Stimulated activated CD4-positive, alpha-beta T cell treated with anti-CD3 and anti-CD28 coated beads, Interleukin-1b, Interleukin-23, amount 100 ng/mL, for 48 hours (primary cell): ENCODE measurements at places on chromosomes 12 and 14.

GRCh38 chr12:104775731-104776231, 182.3 kb downstream of the SLC41A2 start:
- DNase-seq, result no peak

DNA sequence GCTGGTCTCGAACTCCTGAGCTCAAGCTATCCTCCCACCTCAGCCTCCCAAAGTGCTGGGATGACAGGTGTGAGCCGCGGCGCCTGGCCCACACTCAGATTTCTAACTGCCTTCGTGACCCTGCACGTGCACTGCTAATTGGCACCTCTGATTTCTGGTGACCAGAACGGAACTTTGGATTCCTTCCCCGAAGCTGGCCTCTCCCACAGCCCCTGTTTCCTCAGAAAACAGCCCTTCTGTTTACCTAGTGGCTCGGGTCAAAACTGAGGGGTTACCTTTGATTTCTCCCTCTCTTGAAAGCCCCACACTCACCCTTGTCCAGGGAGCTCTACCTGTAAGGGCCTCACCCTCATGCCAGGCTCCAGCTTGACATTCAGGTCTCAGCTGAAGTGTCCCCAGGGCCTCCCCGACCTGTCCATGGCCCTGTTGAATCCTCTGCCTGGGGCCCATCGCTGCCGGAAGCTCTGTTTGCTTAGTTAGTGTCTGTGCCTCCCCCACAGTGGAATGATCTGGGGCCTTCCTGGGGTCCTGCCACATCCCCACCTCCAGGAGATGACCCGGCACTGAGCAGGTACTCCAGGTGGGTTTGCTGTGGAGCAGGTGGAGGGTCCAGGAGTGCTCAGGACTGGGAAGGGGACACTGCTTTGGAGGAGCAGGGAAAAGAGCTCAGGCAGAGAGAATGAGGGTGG, 24.4 kb upstream of the FAM181A start:
- no peak for DNase-seq

GRCh38 chr14:65904988-65905387, 492.5 kb downstream of the FUT8 start:
- DNase-seq, result no peak

DNA sequence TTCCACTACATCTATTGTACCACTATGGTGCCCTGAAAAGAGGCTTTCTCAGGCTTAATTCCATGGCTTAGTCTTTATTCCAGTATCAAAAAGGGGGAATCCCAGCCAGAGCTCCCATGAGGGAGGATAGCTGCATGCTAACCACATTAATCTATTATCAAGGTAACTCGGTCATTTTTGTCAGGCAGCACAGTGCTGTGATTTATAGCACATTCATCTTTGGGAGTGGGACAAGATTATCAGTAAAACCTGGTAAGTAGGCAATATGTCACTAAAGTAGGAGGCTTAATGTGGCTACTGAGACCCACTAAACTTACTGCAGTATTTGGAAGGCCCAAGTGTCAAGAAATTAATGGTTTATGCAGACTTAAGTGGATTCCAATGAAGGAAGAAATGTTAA, 58.9 kb downstream of the DAD1 start:
- DNase-seq, result no peak
